AG20443 (cell line): ENCODE measurements at places on chromosomes 6 and 20.
A peak's percentile ranks its signal among the peaks of the same experiment; 100 is the strongest.

DNA sequence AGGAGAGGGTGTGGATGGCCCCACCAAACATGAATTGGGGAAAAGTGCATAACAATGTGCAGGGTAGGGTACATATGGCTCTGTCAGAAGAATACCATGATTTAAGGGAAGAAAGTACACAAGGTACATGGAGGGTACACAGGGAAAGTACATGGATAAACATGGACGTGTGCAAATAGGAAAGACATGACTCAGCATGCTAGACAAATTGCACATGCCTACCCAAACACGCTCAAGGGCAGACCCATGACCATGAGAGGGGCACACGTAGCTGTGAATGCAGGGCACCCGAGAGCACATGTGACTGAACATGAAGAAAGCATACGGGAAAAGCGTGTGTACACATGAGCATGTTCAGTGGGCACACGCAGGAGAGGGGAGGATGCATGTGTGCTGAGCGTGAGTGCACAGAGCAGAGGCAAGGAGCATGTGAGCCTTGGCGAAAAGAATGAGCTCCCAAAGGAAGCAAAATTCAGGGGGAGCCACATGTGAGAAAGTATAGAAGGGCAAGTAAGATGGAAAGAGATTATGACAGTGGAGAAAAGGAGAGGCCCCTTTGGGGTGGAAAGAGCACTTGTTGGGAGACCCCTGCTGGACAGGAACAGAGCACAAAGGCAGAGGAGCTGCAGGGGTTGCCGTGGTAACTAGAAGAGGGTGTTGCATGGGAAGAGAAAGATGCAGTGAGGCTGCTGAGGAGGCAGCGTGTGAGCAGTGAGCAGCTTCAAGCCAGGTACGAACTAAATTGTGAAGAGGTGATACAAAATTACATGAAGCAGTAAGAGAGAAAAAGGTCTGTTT is 17.8 kb downstream of the OR2H2 start:
- DNase-seq, result peak; percentile 26

- DNase-seq, result no peak
Measured at GRCh38 chr20:47209982-47210381, 146.5 kb downstream of the ZMYND8 start.

- DNase-seq, result no peak
Measured at GRCh38 chr20:23686046-23686750, 2.6 kb downstream of the CST4 start.

DNA sequence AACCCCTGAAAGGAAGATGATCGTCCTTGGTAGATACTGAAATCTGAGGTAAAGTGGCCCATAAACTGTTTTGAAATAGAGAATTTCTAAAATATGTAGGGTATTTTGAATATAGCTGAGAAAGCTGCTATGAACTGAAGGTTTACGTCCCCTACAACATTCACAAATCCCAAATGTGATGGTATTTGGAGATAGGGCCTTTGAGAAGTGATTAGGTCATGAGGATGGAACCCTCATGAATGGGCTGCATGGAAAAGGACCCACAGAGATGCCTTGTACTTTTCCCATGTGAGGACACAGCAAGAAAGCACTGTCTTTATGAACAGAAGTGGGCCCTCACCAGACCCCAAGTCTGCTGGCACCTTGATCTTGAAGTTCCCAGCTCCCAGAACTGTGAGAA is 6.8 kb upstream of the PNISR start:
- DNase-seq, result no peak
